ENCODE measurements at places on chromosomes 3 and 15. TPM values are rescaled to one million over a fixed set of nuclear protein-coding genes. Genes with fewer than 3 reads are reported as not detected.
A peak's percentile ranks its signal among the peaks of the same experiment; 100 is the strongest.

DNA sequence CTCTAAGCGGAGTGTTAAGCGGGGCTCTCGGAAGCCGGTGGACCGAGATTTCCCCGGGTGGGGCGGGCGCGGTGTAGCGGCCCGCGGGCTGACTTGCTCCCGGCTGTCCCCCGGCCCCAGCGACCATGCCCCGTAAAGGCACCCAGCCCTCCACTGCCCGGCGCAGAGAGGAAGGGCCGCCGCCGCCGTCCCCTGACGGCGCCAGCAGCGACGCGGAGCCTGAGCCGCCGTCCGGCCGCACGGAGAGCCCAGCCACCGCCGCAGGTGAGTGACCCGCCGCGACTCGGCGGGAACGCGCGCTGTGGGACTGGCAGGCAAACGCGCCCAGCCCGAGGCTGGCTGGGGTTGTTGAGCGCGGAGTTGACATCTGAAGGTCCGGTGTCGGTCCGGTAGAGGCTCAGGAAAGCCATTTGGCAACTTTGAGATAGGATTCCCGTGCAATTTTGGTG lies 1.3 kb downstream of the SMC4 start:
- H3K27me3 ChIP-seq, result no peaks in the 10 kb centered on the region
- peak; percentile 55 for DNase-seq
- H3K4me1 ChIP-seq, result peaks cover 13% of the 10 kb centered on the region
- peaks cover 62% of the 10 kb centered on the region for H3K36me3 ChIP-seq
- H3K27ac ChIP-seq, result peak overlapping the region; percentile 90
- peak overlapping the region; percentile 61 for H3K4me3 ChIP-seq

DNA sequence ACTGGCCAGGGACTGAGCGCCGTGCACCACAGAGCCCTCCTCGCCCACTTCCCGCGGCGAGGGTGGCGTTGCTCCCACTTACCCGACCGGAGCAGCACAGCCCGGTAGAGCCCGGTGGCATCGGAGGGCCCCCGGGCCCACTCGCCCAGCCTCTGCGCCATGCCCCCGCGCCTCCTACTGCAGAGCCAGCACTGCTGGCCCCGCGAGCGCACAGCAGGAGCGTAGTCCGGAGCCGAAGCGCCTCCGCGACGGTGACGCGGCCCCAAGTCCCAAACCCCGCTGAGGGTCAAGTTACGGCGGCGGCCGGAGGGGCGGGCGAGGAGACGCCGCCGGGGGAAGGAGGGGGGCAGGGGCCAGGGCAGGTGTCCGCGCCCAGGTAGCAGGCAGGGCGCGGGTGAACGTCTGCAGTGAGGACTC lies 9.6 kb upstream of the FAM107A start:
- H3K27me3 ChIP-seq, result no peaks in the 10 kb centered on the region
- H3K4me1 ChIP-seq, result peaks cover 4% of the 10 kb centered on the region
- H3K4me3 ChIP-seq, result no peak overlapping the region
- no peak overlapping the region for H3K27ac ChIP-seq

DNA sequence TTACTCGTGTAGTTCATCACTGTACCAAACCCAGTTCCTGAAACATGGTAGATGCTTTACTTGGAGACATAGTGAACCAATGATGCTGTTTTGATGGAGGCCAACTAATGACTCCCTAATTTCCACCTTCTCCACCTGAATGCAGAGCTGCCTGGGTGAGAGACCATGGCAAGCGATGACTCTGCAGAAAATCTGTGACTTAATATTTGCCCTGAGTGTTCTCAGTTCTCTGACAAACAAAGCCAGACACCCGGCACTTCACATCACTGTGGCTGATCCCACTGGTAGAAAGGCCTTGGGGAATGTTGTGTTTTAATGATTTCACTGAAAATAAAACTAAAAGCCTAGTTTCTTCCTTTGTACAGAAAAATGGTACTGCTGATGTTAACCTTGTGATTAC lies 39.5 kb upstream of the UBE3A start:
- no peak overlapping the region for H3K4me3 ChIP-seq
- H3K27ac ChIP-seq, result no peak overlapping the region
- H3K36me3 ChIP-seq, result no peaks in the 10 kb centered on the region
- no peak for DNase-seq
- no peaks in the 10 kb centered on the region for H3K4me1 ChIP-seq

OR5AC2 gene
- not detected for total RNA-seq

GRCh38 chr3:55691141-55691540 lies 204.0 kb upstream of the WNT5A start:
- peaks cover 29% of the 10 kb centered on the region for H3K4me1 ChIP-seq
- H3K27me3 ChIP-seq, result no peaks in the 10 kb centered on the region
- no peak overlapping the region for H3K4me3 ChIP-seq

HGD gene
- not detected for total RNA-seq

DNA sequence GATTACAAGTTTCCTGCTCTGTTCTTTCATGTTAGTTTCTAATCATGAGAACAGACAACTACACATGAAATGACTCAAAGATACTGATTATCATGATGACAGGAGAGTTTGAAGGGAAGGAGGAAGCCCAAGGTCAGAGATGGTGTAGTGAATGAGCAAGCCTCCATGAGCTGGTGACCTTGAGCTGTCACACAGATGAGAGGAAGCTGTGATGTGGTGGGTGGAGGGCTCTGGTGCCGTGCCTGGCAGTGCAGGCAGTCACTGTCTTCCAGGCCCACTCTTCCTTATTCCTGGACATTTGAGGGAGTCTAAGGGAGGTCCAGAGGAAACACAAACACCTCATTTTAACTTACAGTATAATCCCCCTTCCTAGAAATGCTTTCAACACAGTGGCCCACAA lies 133.4 kb upstream of the ROPN1 start:
- H3K36me3 ChIP-seq, result no peaks in the 10 kb centered on the region
- no peaks in the 10 kb centered on the region for H3K27me3 ChIP-seq
- H3K4me3 ChIP-seq, result no peak overlapping the region
- H3K27ac ChIP-seq, result no peak overlapping the region
- H3K4me1 ChIP-seq, result peaks cover under 1% of the 10 kb centered on the region
- DNase-seq, result no peak

DNA sequence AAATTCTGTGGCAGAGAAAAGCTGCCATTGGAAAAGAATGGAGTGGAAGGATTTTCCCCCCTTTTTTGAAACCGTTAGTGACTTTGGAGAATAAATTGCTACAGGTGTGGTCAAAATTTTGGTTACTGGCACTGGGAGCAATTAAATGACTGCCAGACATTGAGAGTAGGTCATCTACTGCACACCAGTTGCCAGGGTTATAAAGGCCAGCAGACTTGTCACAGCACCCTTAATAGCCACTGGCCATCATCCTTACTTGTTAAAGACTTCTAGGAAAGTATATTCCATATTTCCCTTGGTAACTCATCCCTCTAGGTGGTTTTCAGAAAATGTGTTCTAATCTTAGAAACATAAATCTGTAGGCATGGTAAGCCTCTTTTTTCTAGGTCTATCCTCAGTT lies 8.0 kb downstream of the PIK3CA start:
- no peak for DNase-seq
- H3K4me1 ChIP-seq, result peaks cover 7% of the 10 kb centered on the region
- H3K27ac ChIP-seq, result no peak overlapping the region
- H3K4me3 ChIP-seq, result no peak overlapping the region
- H3K27me3 ChIP-seq, result no peaks in the 10 kb centered on the region

LTF gene
- total RNA-seq, result 0.08 TPM

- H3K27me3 ChIP-seq, result peaks cover 4% of the 10 kb centered on the region
- DNase-seq, result no peak
- no peaks in the 10 kb centered on the region for H3K4me1 ChIP-seq
- H3K4me3 ChIP-seq, result no peak overlapping the region
Measured at GRCh38 chr3:53570081-53570480, 75.7 kb downstream of the CACNA1D start.

DNA sequence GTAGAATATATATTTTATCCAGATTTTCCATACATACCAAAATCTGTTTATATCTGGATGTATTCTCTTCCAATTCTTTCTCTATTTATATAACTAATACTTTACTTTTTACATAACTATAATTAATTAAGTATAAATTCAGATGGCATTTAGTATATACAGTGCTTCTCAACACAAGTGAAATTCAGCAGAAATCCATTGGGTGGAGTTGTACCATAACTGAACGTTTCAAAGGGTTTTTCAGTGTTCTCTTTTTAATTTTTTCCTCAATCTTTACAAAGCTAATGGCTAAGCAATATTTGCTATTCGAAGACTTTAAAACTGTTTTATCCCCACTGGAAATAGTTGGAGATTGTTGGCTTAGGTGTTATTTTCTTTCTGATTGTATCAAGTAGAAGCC lies 13.9 kb upstream of the ZBBX start:
- no peaks in the 10 kb centered on the region for H3K27me3 ChIP-seq
- H3K36me3 ChIP-seq, result no peaks in the 10 kb centered on the region
- H3K4me1 ChIP-seq, result no peaks in the 10 kb centered on the region

DNA sequence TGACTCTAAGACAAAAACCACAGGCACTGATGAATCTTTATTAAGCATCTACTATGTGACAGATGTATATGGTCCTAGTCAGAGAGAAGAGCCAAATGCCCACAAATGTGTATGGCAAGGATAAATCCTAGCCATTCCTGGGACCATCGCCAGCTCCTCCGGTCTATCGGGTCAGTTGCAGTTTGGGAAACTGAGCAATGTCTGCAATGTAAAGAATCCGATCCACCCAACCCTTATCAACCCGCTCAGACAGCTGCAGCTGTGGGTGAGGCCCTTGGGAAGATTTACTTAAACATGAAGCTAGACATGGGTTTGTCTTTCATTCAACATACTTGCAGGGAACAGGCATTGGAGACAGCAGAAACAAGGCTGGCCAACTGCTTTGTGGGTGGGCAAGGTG lies 40.5 kb upstream of the CDV3 start:
- H3K4me3 ChIP-seq, result no peak overlapping the region
- H3K27ac ChIP-seq, result no peak overlapping the region
- no peaks in the 10 kb centered on the region for H3K36me3 ChIP-seq
- H3K4me1 ChIP-seq, result peaks cover 17% of the 10 kb centered on the region

AMIGO3 gene
- total RNA-seq, result 4.0 TPM

SLC51A gene
- not detected for total RNA-seq

DNA sequence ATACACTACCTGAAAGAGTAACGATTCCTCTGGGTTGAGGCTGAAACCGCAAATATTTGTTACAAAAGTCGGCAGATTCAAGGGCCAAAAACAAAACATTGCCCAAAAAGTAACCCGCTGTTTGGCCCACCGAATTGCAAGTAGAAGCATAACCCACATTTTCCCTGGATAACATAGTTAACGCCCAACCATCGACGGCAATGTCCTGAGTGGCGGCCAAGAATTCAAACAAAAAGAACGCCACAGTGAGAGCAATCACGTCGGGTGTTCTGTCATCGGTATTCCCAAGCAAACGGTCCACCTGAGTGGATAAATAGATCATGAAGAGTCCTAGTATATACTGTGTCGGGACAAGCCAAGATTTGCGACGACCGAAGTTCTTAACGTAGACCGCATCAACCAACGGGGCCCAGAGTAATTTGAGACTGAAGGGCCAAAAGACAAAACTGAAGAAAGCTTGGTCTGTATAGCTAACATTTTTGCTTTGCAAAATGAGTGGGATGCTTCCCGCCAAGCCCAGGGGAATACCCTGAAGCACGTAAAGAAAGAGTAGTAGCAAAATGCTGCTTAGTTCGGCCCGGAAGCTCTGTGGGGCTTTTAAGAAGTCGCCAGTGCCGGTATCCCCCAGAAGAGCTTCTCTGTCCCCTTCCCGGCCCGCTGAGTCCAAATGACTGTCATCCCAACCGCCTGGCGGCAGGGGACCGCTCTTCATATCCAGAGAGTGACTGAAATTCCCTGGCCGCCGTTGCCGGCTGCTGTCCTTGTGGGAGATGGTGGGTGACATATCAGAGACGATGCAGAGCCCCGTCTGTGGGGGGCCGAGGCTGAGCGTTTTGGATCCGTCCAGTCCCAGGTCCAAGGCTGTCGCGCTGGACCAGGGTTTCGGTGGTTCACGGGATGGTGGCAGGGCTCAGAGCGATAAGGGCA lies 750 bp downstream of the SLC33A1 start:
- peak overlapping the region; percentile 74 for H3K4me3 ChIP-seq
- peaks cover 19% of the 10 kb centered on the region for H3K4me1 ChIP-seq
- DNase-seq, result peak; percentile 46
- H3K27ac ChIP-seq, result peak overlapping the region; percentile 11

DNA sequence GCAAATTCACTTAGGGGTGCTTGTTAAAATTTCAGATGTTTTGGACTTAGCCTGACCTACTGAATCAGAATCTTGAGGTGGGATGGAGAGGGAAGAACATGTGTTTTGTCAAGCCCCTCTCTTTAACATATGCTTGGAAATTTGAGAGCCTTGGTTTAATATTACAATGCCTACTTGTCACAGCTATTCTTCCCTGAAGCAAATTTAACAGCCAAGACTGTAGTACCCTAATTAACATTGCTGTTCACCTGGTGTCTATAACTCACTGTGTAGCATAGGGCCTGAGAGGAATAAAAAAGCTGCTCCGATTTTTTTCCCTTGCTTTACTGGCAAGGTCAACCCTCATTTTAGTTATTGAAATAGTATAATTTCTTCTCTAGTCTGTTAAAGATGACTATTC lies 880.1 kb downstream of the CADM2 start:
- DNase-seq, result no peak
- no peaks in the 10 kb centered on the region for H3K27me3 ChIP-seq
- H3K4me1 ChIP-seq, result no peaks in the 10 kb centered on the region
- H3K27ac ChIP-seq, result no peak overlapping the region
- H3K4me3 ChIP-seq, result no peak overlapping the region

GRCh38 chr15:100244796-100245486 lies 96.8 kb downstream of the ADAMTS17 start:
- no peaks in the 10 kb centered on the region for H3K36me3 ChIP-seq
- no peaks in the 10 kb centered on the region for H3K4me1 ChIP-seq
- no peak for DNase-seq
- H3K4me3 ChIP-seq, result no peak overlapping the region
- no peaks in the 10 kb centered on the region for H3K27me3 ChIP-seq
- no peak overlapping the region for H3K27ac ChIP-seq

ST8SIA2 gene
- 3.9 TPM for total RNA-seq

TMC3 gene
- total RNA-seq, result not detected

DNA sequence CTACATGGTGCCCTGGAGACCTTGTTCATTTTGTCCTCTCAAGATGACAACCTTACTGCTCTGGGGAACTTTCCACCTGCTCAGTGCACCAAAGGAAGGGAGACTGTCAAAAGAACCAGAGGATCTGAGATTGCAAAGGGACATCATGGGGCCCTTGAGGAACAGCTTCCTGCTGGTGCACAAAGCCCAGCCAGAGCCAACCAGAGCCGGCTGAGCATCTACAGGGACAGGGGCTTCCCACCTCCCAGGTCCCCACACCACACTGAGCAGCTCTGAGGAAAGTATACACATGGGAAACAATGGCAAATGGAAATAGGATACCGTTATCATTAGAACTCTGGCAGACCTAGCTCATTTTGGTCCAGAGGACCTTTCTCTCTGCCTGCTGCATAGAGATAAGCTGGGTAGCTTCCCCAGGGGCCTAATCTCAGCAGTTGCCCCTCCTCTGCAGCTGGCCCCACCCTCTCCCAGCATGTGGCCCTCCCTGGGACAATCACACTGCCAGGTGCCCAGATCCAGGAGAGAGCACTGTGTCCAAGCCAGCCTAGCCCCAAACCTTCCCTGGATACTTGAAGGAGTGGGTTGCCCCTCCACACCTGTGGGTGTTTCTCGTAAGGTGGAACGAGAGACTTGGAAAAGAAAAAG lies 123.4 kb upstream of the PRR20G start:
- peaks cover 11% of the 10 kb centered on the region for H3K27me3 ChIP-seq
- no peak for DNase-seq
- no peaks in the 10 kb centered on the region for H3K4me1 ChIP-seq
- H3K27ac ChIP-seq, result no peak overlapping the region

GRCh38 chr15:66680502-66680901 lies 21.5 kb upstream of the SMAD6 start:
- peaks cover 13% of the 10 kb centered on the region for H3K4me1 ChIP-seq
- no peak overlapping the region for H3K4me3 ChIP-seq
- H3K27ac ChIP-seq, result no peak overlapping the region
- H3K27me3 ChIP-seq, result no peaks in the 10 kb centered on the region
- no peak for DNase-seq

GRCh38 chr15:40770147-40770721 lies 454 bp downstream of the C15orf62 start:
- no peak overlapping the region for H3K27ac ChIP-seq
- H3K27me3 ChIP-seq, result no peaks in the 10 kb centered on the region
- H3K4me3 ChIP-seq, result no peak overlapping the region
- H3K4me1 ChIP-seq, result peaks cover 45% of the 10 kb centered on the region
- H3K36me3 ChIP-seq, result peaks cover 65% of the 10 kb centered on the region

All from SJSA1 (cell line).